ENCODE measurements at places on chromosomes 5 and 9.

GRCh38 chr5:168892618-168893186 is 313.5 kb upstream of the PANK3 start:
- DNase-seq: no peak

GRCh38 chr9:89655990-89656657 is 51.3 kb downstream of the GADD45G start:
- no peak for DNase-seq

DNA sequence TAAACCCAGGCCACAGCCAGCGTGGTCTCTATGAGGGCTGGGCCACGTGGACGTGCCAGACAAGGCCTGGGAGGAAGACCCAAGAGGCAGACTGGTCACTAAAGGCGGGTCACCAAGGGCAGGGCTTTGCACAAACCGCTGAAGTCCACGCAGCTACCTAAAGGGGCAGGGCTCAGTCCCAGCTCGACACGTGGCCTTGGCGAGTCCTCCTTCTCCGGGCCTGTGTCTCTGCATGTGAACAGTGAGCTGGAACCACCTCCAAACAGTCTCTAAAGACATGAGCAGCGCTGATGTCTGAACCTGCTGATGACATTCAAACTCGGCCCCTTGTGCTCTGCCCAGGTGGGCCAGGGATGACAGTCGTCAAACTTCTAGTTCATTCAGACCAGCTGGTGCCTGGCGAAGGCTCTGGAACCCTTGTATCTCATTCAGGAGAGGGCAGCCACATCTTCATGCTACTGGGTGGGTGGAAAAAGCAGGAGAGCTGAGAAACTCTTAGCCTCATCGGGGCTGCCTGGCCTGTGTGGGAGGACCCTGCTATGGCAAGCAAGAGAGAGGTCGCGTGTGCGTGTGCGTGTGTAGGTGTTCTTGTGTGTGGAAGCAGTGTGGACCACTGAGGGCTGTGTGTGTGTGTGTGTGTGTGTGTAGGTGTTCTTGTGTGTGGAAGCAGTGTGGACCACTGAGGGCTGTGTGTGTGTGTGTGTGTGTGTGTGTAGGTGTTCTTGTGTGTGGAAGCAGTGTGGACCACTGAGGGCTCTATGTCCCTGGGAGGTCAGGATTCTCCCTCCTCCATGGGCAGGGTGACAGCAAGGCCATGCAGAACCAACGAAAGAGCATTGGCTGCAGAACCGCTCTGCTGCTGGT is 14.1 kb upstream of the SLC25A51 start:
- no peak for DNase-seq

GRCh38 chr5:53478411-53479044 is 1.9 kb upstream of the FST start:
- peak; percentile 73 for DNase-seq

DNA sequence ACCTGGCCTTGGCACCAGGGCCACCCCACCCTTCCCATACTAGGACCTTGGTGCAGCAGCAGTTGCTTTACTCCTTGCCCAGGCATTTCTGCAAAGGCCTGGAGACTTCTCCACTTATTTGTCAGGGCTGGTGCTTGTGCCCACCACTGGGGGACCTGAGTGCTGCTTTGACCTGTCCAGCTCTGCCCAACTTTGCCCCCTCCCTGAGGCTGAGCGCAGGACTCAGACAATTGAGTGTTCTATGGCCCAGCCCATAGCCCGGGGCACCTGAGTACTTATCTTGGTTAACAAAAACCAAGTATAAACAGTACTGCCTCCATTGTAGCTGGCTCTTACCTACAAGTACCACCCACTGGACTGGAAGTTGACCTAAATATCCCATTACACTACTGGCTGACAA is 406.1 kb upstream of the CHD1 start:
- no peak for DNase-seq

Measured in EH (cell line).